ENCODE measurements at places on chromosomes 1 and 21.

DNA sequence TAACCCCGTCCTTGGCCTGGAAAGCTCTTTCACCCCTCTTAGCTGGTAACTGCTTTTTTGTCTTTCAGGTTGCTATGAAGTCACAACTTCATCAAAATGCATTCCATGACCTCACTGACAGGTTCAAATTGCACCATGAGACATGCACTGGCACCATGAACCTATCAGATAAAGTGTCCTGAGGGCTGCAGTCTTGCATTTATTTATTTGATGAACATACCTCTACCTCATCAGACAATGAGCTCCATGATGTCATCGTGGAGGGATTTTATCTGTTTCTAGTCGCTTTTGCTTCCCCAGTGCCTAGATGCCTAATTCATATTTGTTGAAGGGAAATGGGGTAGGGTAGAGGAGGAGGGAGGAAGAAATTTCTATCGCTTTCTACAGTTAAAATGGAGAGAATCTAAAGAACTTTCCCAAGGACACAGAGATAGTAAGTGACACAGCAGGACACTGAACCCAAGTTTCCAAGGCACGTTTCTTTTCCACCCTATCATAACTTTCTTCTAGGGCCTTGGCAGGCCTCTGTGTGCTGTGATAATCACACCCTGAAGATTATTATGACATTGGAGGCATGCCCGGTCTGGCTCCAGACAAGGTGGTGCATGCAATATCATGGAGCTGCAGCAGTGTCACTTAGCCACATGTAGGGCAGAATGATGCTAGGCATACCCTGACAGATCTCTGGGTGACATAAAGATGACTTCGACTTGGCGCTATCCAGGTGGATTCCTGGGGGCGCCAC is 69.5 kb downstream of the CD58 start:
- no peak for DNase-seq

- DNase-seq, result no peak
Observed at GRCh38 chr1:236451796-236452373, 57.8 kb downstream of the EDARADD start.

GRCh38 chr1:231210126-231210525 is 30.9 kb upstream of the GNPAT start:
- DNase-seq, result no peak

GRCh38 chr1:210239349-210240111 is 6.9 kb downstream of the SERTAD4 start:
- peak; percentile 97 for DNase-seq

DNA sequence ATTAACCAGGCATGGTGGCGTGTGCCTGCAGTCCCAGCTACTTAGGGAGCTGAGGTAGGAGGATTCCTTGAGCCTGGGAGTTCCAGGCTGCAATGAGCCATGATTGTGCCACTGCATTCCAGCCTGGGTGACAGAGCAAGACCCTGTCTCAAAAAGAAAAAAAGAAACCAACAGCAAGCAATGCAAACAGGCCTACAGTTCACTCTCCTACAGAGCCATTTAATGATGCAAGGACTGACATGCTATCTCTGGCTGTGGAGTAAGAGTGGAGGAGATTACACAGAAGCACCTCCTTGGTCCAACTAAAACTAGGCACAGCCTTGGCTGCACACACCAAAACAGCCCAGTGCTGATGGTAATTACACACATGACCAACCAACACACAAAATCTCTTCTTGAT is 127.5 kb upstream of the SOD1 start:
- no peak for DNase-seq

DNA sequence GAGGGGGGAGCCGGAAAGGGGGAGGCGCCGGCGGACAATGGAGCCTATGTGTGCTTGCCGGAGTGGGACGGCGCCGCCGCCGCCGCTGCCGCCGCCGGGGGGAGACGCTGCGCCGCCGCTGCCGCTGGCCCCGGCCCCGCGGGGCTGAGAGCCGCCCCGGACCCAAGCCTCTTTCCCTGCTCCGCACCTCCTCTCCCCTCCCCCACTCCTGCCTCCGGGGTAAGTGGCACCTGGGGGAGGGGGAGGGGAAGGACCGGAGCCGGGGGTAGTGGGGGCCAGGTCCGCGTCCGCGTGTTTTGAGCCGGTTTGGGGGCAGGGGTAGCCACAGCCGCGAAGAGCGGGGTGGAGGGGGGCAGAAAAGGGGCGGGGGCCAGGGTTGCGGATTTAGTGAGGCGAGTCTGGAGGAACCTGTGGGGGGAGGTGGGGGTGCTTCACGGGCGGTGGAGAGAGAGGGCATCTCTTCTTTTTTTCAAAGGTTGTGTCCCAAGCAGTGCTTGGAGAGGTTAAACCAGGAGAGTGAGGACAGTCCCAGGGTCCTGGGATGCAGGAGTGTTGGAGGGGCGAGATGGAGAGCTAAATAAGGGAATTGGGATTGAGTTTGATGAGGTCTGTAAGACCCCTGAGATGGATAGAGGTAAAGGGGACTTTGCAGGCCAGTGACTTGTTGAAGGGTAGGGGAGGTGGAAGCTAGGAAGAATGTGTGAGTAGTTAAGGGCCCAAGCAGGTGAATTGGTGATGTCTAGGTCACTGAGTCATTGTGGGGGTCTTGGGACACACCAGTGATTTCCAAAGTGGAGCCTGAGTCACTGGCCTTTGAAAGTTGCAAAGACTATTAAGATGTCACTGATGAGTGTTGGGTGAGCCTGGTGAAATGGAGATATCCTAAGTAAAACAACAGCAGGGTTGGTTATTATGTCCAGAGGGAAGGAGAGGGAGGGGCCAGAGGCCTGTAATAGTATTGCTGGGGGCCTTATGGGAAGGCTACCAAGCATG is 59.1 kb downstream of the BCL9 start:
- DNase-seq, result peak; percentile 25

DNA sequence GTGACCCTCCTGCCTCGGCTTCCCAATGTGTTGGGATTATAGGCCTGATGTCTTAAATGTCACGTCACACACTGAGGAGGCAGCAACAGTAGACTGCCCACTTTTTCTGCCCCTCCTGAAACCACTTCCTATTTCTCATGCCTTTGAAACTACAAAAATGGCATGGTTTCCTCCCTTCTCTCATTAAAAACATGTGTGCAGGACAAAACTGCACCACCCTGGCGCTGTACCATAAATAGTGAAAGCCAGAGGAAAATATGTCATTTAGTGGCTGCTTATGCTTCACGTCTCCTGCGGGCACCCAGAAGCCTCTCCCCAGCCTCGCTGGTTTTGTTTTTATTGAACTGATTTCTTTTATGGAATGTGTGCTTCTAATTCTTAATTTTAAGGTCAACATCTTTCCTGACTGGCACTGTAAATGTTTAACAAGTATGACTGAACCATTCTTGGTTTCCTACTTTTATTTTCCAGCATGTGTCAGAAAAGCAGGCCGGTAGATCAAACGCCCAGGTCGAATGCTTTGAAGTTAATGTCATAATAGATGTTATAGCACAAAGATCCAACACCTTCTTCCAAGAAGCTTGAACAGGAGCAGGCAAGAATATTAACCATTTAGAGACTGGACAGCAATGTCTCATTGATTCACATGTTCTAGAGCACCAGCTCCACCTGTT is 59.6 kb upstream of the C1orf87 start:
- peak; percentile 96 for DNase-seq

DNA sequence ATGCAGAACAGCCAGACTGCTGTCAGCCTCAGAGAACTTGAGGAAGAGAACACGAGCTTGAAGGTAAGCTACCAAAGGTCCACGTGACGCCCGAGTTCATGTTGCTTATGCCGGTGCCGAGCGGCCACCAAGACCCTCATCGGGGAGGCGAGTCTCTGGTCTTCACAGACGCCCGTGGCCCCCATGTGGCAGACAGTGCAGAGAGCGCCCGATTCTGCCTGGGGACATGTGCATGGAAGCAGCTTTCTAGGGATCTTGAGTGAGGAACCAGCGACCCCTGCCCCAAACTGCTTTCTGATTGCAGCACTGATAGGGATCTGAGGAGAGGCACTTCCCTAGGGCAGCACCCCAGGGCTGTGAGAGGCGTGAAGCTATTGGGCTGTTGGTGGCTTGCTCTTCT is 56.3 kb upstream of the DIP2A start:
- no peak for DNase-seq

GRCh38 chr1:165633614-165634013 is 2.6 kb downstream of the MGST3 start:
- DNase-seq, result no peak

- no peak for DNase-seq
Observed at GRCh38 chr1:2547210-2548067, 8.7 kb upstream of the TNFRSF14 start.

DNA sequence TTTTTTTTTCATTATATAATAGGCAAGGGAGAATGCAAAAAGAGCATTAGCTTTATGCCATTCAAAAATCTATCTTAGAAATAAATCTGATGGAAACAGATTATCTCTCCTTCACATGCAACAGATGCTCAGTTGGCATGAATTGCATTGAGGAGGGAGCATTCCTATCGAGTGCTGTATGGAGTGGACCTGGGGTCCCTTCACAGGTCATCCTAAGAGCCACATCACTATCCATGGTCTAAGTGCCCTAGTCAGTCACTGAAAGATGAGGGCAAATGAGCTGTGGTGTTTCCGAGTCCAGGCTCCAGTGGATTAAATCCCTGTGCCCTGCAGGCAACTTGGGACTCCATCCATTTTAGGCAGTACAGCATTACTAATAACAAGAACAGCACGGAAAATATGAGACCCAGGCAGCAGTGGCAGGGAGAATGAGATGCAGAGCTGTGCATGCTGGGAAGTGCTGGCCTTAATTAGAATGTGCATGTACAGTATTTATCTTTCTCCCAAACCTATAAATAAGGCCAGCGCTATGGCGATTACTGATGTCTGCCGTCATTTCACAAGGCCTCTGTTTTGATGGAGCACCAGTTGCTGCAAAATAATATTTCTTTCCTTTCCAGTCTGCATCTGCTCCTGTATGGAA is 512.3 kb upstream of the PLXNA2 start:
- no peak for DNase-seq

DNA sequence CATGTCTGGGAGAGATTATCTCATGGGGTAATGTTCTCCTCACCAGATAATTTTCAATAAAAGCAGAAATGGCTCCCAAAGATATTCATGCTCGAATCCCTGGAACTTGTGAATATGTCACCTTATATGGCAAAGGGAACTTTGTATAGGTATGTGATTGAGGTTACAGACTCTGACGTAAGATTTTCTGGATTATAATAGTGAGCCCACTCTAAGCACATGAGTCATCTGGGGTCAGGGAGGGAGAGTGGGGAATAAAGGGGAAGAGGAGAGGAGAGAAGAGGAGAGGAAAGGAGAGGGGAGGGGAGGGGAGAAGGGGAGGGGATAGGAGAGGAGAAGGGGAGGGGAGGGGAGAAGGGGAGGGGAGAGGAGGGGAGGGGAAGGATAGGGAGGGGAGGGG is 1193.9 kb downstream of the PLA2G4A start:
- DNase-seq, result peak; percentile 36

- peak; percentile 57 for DNase-seq
Observed at GRCh38 chr1:8317647-8318381, at the start of gene SLC45A1. Gene SLC45A1 (plus strand): TSS chr1:8318114. CDS start chr1:8324330, 6,216 bp downstream.

DNA sequence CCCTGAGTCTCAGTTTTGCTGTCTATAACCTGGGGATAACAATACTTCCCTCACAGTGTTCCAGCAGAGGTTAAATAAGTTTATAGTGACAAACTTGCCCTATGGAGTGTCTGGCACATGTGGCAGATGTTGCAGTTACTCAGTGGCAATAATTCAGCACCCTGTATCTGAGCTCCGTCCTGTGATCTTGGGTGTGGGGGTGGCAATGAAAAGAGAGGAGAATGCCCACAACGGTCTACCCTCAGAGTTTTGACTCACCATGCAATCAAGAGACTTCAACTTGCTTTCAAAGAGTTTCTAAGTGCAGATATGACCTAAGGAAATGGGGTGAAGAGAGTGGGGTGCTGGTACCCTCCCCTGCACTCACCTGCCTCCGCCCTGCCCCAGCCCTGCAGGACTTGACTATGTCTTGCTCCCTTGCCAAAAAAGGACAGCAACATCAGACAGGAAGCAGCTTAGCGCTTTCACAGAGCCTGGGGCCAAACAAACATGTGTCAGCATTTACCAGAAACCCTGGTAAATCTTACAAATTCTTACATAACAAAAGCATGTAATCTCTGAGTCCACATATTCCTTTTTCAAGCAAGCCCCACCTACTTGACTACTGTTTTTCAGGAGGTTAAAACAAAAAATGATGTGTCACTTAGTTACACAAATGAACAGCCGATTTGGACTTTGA is 185.1 kb upstream of the CAMK1G start:
- peak; percentile 91 for DNase-seq

GRCh38 chr21:45127937-45128336 is 53.6 kb downstream of the ADARB1 start:
- no peak for DNase-seq

DNA sequence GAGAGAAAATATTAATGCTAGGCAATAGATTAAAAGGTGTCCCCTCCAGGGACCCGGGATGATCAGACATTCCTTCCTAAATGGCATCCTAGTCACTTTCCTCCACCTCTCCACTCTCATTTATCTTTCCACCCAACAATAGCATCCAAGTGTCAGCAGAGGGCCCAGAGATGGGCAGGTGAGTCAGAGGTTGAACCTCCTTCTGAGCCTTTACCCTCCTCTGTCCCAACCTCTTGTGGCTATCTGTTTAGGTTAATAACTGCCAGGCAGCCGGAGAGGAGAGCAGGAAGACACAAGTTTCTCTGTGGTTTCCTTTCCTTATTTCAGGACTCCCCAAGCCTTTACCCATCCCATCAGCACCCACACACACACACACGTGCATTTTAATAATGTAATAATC is 4.1 kb downstream of the GJA5 start:
- DNase-seq, result no peak

DNA sequence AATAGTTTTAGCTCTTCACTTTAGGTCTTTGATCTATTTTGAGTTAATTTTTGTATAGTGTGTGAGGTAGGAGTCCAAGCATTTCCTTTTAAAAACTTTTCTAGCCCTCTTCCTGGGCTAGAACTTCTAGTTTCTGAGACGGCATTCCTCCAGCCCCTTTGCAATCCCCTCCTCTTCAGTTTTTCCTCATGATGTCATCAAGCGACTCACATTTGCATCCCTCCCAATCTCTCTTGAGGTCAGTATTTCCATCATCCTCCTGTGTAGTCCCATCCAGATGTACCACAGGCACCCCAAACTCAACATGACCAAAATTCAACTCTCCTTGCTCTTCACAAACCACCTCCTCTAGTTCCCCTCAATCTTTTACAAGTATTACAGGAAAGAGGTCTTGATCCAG is 10.7 kb downstream of the HMGN2 start:
- peak; percentile 61 for DNase-seq

DNA sequence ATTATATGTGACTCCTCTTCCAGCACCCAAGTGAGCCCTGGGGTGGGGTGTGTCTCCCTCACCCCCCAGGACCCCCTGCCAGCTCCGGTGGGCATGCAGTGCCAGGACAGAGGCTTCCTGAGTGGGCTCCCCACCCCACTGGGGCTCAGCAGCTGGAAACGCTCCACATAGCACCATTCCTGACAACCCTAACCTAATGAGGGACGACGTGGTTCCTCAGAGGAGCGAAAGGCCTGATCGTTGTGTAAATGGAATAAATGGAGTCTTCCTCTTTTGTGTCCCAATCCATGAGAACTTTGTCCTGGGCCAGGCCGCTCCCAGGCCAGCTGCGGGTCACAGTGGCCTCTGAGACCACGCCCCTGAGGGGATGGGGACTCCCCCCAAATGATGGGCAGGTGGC is 1.8 kb upstream of the TSPEAR start:
- DNase-seq, result no peak

GRCh38 chr21:37348664-37349063 is 17.9 kb upstream of the DYRK1A start:
- DNase-seq, result no peak

GRCh38 chr1:25572708-25573590 is 29.5 kb downstream of the LDLRAP1 start:
- peak; percentile 35 for DNase-seq

- DNase-seq, result peak; percentile 28
Observed at GRCh38 chr21:32003411-32003810, 130.6 kb downstream of the HUNK start.

GRCh38 chr1:196091397-196092135 is 516.7 kb downstream of the KCNT2 start:
- DNase-seq, result no peak
